ENCODE measurements at places on chromosomes 5 and 9. TPM values are rescaled to one million over a fixed set of nuclear protein-coding genes. Genes with fewer than 3 reads are reported as not detected.

Gene SLC25A2
- total RNA-seq, result not detected

Gene CTXN3
- not detected for total RNA-seq

Gene FOXI1
- total RNA-seq, result not detected

Gene CDKN2A
- 1.6 TPM for total RNA-seq

Gene FRRS1L
- not detected for total RNA-seq

Gene C6
- total RNA-seq, result not detected

Gene PRDM12
- total RNA-seq, result not detected
